ENCODE measurements at places on chromosomes 1 and 21. TPM values are rescaled to one million over a fixed set of nuclear protein-coding genes. Genes with fewer than 3 reads are reported as not detected.

ZNF678 gene
- total RNA-seq, result 1.6 TPM

CYYR1 gene
- not detected for total RNA-seq

HMGCS2 gene
- total RNA-seq, result not detected

C4BPB gene
- total RNA-seq, result 0.92 TPM

IGFN1 gene
- total RNA-seq, result 1.3 TPM

Data from A549 treated with CpdA at 1 μM for 4 hours (cell line).